ENCODE measurements at places on chromosomes 12 and 14. TPM values are rescaled to one million over a fixed set of nuclear protein-coding genes. Genes with fewer than 3 reads are reported as not detected.

RFLNA gene
- not detected for total RNA-seq

RERG gene
- total RNA-seq = not detected

ACADS gene
- 11.9 TPM for total RNA-seq

SAMD15 gene
- total RNA-seq = 0.23 TPM

GPR68 gene
- not detected for total RNA-seq

All from HT-29 (cell line).